Natural killer cell treated with Interleukin-12 subunit alpha and Interleukin-12 subunit beta and Interleukin-15 and Interleukin-18, amount 100 ng/mL, for 72 hours (primary cell): ENCODE measurements at places on chromosomes 5 and 9.

DNA sequence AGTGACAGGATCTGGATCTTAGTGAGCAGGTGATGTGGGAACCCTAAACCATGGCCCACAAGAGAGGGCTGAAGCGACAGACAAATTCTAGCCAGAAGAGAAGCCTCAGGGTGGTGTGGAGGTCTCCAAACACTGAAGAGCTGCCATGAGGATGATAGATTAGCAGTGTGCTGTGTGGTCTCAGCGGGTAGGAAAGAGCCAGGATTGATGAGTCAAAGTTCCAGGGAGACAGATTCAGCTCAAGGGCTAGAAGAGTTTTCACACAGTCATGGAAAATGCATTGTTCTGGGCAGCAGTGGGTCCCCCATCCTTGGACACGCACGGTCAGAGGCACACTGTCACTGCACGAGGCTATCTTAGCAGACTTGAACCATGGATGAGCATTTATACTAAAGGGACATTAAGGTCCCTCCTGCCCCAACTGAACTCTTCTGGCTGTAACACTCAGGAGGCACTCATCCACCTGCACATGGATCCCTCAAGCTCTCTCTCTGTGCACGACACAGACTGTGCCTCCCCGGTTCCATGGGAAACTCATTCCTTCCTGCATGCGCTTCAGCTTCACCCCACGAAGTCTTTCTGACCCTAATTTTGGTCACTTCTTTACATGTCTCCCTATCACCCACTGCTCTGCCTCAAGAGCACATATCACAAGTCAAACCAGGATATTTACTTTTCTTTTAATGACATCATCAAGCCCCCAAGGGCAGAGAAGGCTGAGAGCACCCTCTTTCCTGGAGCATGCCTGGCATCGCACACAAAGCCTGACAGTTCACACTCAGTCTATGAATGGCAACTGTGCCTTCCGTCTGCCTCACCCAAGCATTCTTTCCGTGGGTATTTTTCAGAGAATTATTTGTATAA, 84.8 kb downstream of the TLE1 start:
- DNase-seq, result no peak

GRCh38 chr9:91422758-91423711, 597 bp downstream of the NFIL3 start:
- peak; percentile 69 for DNase-seq

GRCh38 chr5:149936700-149937091, 7.9 kb downstream of the PDE6A start:
- DNase-seq, result no peak

- no peak for DNase-seq
These were observed 233.1 kb downstream of the FANCC start for GRCh38 chr9:95084254-95084934.

DNA sequence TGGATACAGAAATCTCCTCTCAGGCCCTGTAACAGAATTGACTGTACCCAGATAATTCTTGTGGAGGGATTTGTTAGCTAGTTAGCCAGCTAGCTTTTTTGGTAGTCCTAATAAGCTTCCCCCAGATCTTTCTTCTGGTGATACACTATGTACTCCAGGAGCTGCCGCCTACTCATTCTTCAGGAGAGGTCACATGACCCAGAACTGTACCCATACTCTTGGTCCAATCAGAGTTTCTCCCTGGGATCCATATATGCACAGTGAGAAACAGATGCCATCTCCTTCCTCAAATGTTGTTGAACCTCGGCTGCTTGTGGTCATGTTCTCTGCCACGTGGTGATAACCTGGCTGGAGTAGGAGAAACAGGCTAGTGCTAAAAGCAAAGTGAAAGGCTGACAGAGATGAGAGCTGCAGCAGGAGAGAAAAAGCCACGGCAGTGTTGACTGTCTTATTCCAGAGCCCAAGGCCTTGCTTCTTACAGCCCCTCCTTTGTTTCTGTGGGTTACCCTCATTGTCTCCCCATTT, 123.0 kb upstream of the RFX3 start:
- no peak for DNase-seq

DNA sequence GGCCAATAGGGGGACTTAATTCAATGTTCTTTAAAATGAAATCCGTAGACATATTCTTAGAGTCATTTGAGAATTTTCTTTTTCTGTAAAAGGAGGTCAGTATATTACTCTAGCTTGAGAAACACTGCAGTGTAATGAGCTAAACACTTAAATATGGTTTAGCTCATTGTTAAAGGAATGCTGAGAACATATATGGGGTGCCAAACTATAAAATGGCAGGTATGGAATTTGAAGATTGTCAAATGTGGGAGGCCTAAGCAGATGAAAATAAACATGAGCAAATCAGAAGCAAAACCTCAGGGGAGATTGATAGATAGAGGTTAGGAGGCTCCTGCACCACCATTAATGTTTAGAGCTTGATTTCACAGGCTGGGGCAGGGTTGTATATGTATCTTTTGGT, 57.9 kb downstream of the STX17 start:
- DNase-seq, result no peak

- DNase-seq, result no peak
These were observed 115.9 kb downstream of the KIF4B start for GRCh38 chr5:155129513-155129880.

- DNase-seq, result peak; percentile 73
These were observed 826 bp downstream of the PAIP1 start for GRCh38 chr5:43555895-43556606.

DNA sequence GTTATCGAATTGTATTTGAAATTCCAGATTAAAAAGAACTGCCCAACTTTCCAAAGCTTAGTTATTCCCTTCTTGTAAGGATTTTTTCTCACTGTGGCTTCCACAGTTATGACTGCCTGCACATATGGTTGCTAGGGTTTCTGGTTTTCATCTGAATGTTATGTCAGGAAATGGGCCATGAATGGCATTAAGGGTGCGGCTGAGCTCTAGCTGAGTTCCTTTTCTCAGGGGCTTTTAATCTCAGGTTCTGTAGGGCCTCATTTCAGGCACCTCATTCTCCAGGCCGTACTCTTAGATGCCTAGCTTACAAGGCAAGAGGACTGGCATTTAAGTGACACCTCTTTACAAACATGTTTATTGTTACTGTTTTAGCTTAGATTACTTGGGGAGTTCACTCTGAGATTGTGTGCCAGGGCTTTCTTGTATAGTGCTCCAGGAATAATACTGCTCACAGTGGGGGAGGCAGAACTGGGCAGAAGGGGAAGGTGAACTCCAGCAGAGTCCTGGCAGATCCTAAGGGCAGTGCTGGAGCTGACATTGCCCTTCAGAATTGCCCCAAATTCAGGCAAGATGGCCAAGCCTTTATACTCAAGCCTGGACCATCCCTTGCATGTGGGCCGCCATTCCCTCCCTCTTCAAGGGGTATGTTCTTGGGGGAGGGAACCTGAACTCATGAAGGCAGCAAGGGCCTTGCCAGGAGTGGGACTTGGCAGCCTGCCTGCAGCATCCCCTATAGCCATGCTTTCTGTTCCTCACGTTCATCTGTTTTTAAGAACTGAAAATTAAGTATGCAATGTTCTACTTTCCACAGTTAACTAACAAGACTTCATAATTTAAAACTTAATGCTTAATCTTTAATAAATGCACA, 111.5 kb downstream of the KDM4C start:
- DNase-seq, result no peak

- no peak for DNase-seq
These were observed 335.1 kb upstream of the DMAC1 start for GRCh38 chr9:8134635-8135034.

GRCh38 chr5:66561256-66561990, 34.8 kb upstream of the MAST4 start:
- DNase-seq, result no peak

DNA sequence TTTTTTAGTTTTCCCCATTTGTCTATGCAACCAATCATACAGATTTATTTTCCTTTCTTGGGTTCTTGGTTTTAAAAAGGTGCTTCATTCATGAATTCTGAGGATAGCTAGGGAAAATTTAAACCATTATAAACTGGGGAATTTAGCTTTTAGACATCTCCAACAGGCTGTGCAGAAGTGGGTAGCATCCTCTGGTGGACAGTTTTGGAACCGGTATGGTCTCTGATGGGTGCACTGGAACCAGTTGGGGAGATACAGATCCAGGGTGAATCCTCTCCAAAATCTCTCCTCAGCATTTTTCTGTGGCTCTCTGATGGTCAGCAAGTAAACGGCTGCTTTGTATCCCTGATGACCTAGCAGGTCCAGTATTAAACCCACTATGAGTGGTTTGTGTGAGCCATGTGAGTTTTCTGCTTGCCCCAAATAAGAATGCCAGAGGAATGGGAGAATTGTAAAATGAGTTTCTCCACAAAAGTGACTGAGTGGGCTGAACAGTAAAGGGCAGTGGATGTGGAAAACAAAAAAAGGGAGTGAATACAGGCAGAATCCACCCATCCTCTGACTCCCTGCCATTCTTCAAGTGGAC, 9.1 kb upstream of the DNAJC25 start:
- DNase-seq, result no peak

- no peak for DNase-seq
These were observed 7.6 kb downstream of the OLFML2A start for GRCh38 chr9:124784509-124784908.

DNA sequence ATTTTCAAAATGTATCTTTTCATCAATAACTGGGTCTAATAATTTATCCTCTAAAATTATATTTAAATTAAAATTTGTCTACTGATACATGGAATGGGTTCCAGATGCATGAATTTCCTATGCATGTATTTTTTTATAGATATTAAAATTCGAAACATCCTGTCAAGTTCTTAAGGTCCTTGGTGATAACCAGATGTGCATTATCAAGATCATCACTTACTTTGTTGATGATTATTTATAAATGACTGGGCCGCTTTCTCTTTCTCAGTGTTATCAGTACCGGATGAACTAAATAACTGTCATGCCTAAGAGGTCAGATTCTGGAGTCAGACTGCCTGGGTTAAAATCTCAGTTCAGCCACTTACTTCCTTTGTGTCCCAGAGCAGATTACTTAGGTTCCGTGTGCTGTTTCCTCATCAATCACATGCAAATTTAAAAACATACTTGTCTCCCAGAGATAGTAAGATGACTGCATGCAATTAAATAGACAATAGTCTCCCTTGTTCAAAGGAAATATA, 124.3 kb downstream of the TEX10 start:
- DNase-seq, result no peak

GRCh38 chr5:152642880-152643279, 237.8 kb upstream of the NMUR2 start:
- no peak for DNase-seq

DNA sequence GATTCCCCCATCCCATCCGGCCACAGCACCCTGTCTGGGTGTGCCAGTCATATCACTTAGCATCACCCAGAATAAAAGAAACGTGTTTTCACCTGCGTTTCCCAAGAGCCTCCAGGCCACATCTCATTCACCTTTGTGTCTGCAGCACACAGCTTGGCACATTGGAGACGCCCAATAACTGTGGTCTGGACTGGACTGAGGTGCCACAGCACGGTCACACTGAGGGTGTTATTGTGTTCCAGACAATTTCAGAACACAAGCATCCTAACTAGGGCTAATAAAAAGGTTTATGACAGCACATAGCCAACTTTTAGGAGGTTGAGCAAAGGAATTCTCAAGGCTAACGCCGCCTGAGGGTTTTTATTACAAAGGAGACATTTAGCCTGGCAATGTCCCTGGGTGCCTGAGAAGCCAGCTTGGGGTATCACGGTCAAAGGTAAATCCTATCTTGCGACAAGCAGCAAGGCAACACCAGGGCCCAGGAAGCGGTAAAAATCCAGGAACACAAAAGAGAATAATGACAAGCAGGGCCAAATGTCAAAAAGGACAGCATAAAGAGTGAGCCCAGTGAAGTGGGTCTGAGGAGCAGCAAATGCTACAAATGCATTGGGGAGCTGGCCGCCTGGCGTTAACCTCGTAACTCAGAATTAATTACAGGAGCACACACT, 3.4 kb downstream of the EPB41L4B start:
- DNase-seq, result no peak

DNA sequence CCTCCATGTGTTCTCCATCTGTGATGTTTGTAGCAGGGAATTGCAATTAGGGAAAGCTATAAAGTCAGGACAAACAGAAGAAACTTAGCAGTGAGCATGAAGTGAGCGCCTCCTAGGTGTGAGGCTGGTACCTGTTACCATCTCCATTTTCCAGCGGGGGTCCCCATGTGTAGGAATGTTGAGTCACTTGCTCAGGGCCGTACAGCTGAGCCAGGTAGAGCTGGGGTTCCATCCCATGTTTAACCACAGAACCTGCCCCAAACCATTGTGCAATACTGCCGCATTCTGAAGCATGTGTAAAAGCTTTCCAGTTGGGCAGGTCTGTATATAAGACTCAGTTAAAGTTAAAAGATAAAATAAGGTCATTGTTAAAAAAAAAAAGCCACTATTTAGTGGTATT, 62.7 kb downstream of the NDFIP1 start:
- DNase-seq, result no peak

GRCh38 chr5:123785162-123786071, 273.4 kb downstream of the CSNK1G3 start:
- DNase-seq, result no peak

GRCh38 chr5:6396836-6397535, 18.6 kb upstream of the MED10 start:
- DNase-seq, result no peak

DNA sequence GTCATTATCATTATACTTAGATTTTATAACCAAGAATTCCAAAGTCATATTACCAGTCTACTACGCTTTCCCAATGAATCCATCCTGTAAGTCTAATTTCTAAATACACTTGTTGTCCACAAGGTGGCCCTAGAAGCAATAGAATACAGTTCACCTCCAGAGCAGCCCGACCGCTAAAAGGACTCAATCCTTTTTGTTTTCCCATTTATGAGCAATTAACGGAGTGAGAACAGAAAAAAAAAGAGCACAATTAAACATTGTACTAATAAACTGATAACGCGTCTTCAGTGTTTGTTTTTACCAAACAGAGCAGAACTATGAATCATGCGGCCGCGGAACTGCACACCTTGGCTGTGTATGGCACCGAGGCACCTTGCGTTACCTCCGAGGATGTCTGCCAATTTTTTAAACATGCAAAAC, 160.7 kb upstream of the DAPK1 start:
- no peak for DNase-seq

- DNase-seq, result no peak
These were observed 484.7 kb downstream of the ELAVL2 start for GRCh38 chr9:23341346-23341745.

DNA sequence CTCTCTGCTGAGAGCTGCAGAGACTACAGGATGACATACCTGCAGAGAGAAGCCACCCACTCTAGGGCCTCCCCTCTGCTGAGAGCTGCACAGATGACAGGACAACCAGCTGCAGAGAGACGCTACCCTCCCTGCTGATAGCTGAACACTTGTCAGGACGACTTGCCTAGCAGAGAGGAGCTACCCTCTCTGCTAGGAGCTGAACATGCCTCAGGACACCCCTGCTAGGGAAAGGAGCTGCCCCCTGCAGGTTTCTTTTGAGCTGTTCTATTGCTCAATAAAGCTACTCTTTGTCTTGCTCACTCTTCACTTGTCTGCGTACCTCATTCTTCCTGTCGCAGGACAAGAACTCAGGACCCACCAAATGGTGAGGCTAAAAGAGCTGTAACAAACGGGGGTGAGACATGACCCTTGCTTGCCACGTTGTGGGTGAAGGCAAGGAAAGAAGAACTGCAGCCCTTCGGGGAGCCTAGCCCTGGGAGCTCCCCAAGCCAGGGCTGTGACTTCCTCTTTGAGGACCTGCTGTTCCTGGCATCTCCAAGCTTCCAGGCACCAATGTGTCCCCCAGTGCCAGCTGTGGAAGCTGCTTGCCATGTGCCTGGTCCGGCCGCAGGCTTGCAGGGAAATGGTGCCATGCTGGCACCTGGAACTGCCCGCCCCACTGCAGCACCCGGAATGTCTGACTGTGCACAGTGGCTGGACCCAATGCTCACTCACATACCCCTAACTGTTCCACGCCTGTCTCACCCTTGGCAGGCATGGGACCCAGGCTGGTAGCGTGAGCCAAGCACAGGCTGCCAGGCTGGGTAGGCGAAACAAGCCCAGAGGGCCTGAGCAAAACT, 5.1 kb upstream of the TESK1 start:
- no peak for DNase-seq
